ENCODE measurements at places on chromosomes 12 and 14.

- H3K36me3 ChIP-seq, result no peaks in the 10 kb centered on the region
- H3K4me3 ChIP-seq, result no peak overlapping the region
- no peak for DNase-seq
- no peak overlapping the region for H3K27ac ChIP-seq
- no peaks in the 10 kb centered on the region for H3K27me3 ChIP-seq
These were observed 3.9 kb upstream of the TCHP start for GRCh38 chr12:109896188-109896587.

- H3K4me3 ChIP-seq, result no peak overlapping the region
- no peaks in the 10 kb centered on the region for H3K36me3 ChIP-seq
- H3K27me3 ChIP-seq, result peaks cover 10% of the 10 kb centered on the region
- no peak for DNase-seq
- H3K27ac ChIP-seq, result no peak overlapping the region
These were observed 22.0 kb upstream of the TMEM106C start for GRCh38 chr12:47941475-47941780.

DNA sequence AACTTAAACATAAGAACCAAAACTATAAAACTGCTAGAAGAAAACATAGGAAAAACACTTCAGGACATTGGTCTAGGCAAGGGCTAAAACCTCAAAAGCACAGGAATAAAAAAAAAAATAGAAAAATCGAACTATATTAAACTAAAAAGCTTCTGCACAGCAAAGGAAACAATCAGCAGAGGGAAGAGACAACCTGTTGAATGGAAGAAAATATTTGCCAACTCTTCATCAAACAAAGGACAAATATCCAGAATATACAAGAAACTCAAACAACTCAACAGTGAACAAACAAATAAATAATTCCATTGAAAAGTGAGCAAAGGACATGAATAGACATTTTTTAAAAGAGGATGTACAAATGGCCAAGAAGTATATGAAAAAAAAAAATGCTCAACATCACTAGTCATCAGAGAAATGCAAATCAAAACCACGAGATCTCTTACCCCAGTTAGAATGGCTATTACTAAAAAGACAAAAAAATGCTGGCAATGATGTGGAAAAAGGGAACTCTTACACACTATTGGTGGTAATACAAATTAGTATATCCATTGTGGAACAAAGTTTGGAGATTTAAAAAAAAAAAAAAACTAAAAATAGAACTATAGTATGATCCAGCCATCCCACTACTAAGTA is 152.0 kb downstream of the NDUFA12 start:
- no peak for DNase-seq
- H3K36me3 ChIP-seq, result no peaks in the 10 kb centered on the region
- H3K4me3 ChIP-seq, result no peak overlapping the region
- H3K4me1 ChIP-seq, result peaks cover 5% of the 10 kb centered on the region
- peaks cover 5% of the 10 kb centered on the region for H3K27me3 ChIP-seq

DNA sequence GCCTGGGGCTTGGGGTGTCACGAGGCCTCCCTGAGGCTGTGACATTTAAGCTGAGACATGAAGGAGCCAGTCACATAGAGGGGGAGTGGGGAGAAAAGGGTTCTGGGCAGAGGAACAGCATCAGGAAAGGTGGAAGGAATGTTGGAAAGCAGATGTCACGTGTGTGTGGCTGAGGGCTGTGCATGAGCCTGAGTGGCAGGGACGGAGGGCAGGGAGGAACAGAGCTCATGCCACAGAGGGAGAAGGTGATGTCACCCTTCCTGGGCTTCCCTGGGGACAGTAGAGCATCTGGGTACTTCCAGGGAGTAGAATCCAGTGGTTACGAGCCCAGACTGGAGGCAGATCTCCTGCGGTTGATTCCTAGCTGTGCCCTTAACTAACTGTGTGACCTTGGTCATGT is 32.0 kb upstream of the JDP2 start:
- no peaks in the 10 kb centered on the region for H3K27me3 ChIP-seq
- no peak overlapping the region for H3K4me3 ChIP-seq
- H3K4me1 ChIP-seq, result peaks cover 8% of the 10 kb centered on the region
- H3K27ac ChIP-seq, result no peak overlapping the region
- DNase-seq, result no peak
- H3K36me3 ChIP-seq, result no peaks in the 10 kb centered on the region

- no peak for DNase-seq
- H3K4me3 ChIP-seq, result no peak overlapping the region
- no peaks in the 10 kb centered on the region for H3K27me3 ChIP-seq
- H3K36me3 ChIP-seq, result peaks cover 24% of the 10 kb centered on the region
- peaks cover 32% of the 10 kb centered on the region for H3K4me1 ChIP-seq
These were observed 4.7 kb downstream of the MTERF2 start for GRCh38 chr12:106982229-106982628.

- no peak overlapping the region for H3K27ac ChIP-seq
- peaks cover 17% of the 10 kb centered on the region for H3K4me1 ChIP-seq
- H3K36me3 ChIP-seq, result no peaks in the 10 kb centered on the region
- H3K4me3 ChIP-seq, result no peak overlapping the region
- no peaks in the 10 kb centered on the region for H3K27me3 ChIP-seq
- no peak for DNase-seq
These were observed 71.8 kb upstream of the NAP1L1 start for GRCh38 chr12:76156314-76156713.

DNA sequence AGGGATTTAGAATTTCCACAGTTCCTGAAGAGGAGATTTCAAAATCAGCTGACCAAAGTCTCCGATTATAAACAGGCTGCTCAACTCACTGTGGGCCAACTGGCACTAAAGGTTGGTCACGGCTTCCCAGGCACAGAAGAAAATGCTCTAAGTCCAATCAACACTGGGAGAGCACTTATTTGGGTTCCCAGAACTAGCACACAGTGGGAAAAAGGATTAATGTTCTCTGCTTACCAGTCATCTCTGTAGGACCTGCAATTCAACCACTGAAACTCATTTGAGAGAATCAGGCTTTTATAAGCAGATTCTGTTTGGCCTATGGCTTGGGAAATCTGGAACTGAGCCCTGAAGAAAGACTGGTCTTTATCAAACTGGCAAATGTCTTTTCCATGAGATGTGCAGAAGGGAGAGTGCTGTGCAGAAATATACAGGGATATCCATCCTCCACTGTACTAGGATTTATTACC is 49.4 kb downstream of the ABCC9 start:
- no peaks in the 10 kb centered on the region for H3K4me1 ChIP-seq
- peaks cover 4% of the 10 kb centered on the region for H3K27me3 ChIP-seq
- no peak overlapping the region for H3K4me3 ChIP-seq
- DNase-seq, result no peak

- no peak for DNase-seq
- no peak overlapping the region for H3K4me3 ChIP-seq
- peaks cover 9% of the 10 kb centered on the region for H3K4me1 ChIP-seq
- H3K27me3 ChIP-seq, result no peaks in the 10 kb centered on the region
- no peak overlapping the region for H3K27ac ChIP-seq
These were observed 130.3 kb downstream of the CEP83 start for GRCh38 chr12:94329366-94329765.

DNA sequence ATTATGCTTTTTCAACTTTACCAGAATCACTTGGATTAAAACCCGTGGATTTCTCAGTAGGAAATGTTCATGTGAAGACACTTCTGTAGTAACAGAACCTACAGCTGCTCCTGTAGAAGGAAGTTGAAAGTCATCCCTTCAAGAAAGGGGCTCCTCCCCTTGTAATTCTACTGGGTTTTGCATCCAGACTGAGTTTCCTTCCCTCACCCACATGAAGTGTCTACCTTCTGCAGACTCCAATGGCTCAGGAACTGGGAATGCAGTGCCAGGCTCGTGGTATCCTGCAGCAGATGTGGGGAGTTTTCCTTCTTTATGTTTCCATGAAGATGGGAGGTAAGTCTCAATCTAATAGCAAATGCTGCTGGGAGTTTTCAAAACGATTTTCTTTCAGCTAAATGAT is 7.9 kb upstream of the OR10G2 start:
- H3K27ac ChIP-seq, result peak overlapping the region; percentile 59
- H3K36me3 ChIP-seq, result no peaks in the 10 kb centered on the region
- H3K4me1 ChIP-seq, result peaks cover 3% of the 10 kb centered on the region
- peaks cover 3% of the 10 kb centered on the region for H3K27me3 ChIP-seq
- peak overlapping the region; percentile 46 for H3K4me3 ChIP-seq

GRCh38 chr12:13339538-13339937 is 143.0 kb downstream of the EMP1 start:
- DNase-seq, result no peak
- H3K27ac ChIP-seq, result no peak overlapping the region
- no peaks in the 10 kb centered on the region for H3K4me1 ChIP-seq
- no peaks in the 10 kb centered on the region for H3K36me3 ChIP-seq
- no peak overlapping the region for H3K4me3 ChIP-seq
- peaks cover 10% of the 10 kb centered on the region for H3K27me3 ChIP-seq

- H3K27me3 ChIP-seq, result no peaks in the 10 kb centered on the region
- H3K36me3 ChIP-seq, result peaks cover 43% of the 10 kb centered on the region
- DNase-seq, result no peak
- H3K4me1 ChIP-seq, result peaks cover 62% of the 10 kb centered on the region
- no peak overlapping the region for H3K4me3 ChIP-seq
- no peak overlapping the region for H3K27ac ChIP-seq
These were observed 37.5 kb downstream of the GNG2 start for GRCh38 chr14:51897791-51898355.

- H3K4me3 ChIP-seq, result no peak overlapping the region
- DNase-seq, result no peak
- no peak overlapping the region for H3K27ac ChIP-seq
These were observed 106.1 kb downstream of the PAX9 start for GRCh38 chr14:36767603-36768281.

- no peak overlapping the region for H3K27ac ChIP-seq
- H3K27me3 ChIP-seq, result peaks cover 6% of the 10 kb centered on the region
- DNase-seq, result no peak
- no peaks in the 10 kb centered on the region for H3K36me3 ChIP-seq
- H3K4me1 ChIP-seq, result peaks cover 3% of the 10 kb centered on the region
These were observed 31.0 kb upstream of the PTCSC3 start for GRCh38 chr14:36207500-36207899.

DNA sequence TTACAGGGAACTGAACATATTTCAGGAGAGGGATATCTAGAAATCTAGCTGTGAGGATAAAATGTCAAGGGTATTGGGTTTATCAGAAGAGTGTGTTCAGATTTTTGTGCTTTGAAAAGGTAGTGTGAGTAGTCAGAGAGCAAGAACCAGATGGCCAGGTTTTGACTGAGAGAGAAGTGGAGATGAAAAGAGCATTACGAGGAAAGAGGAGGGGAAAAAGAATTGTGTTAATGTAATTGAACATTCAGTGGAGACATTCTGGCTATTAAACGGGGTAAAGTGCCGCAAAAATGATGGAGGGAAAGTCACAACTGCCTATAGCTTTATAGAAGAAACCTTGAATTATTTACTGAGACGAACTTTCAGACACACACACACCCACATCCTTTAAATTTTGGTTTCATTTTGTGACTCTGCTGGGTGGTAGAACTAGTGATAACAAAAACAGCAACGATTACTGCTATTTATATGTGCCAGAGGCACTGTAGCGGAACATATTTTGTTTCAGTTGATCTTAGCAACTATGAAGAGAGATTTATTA is 213.6 kb downstream of the ERC1 start:
- DNase-seq, result peak; percentile 18
- no peaks in the 10 kb centered on the region for H3K27me3 ChIP-seq
- peaks cover 9% of the 10 kb centered on the region for H3K4me1 ChIP-seq

DNA sequence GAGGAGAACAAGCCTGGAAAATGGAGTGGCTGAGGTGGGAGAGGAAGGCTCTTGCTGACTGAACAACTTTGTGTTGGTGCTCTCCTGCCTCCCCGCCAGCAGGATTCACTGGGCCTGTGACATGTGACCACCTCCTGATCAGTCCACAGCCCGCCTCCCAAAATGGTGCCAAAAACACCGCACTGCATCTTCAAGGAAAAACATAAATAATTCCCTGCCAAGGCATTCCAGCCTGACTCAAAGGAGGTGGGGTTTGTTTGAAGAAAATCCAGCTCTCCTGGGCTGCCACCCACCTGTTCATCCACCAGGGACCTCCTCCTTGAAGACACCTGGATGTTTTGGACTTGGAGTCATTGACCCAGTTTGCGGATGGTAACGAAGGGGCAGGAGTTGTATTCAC is 83.8 kb upstream of the PIWIL1 start:
- no peaks in the 10 kb centered on the region for H3K27me3 ChIP-seq
- DNase-seq, result no peak
- no peak overlapping the region for H3K4me3 ChIP-seq
- no peak overlapping the region for H3K27ac ChIP-seq
- H3K36me3 ChIP-seq, result no peaks in the 10 kb centered on the region

GRCh38 chr12:1836854-1837421 is 16.6 kb downstream of the LRTM2 start:
- no peak overlapping the region for H3K27ac ChIP-seq
- no peak for DNase-seq
- H3K4me3 ChIP-seq, result no peak overlapping the region
- H3K27me3 ChIP-seq, result peaks cover 5% of the 10 kb centered on the region

- no peak overlapping the region for H3K4me3 ChIP-seq
These were observed 138.5 kb downstream of the ESRRB start for GRCh38 chr14:76514213-76514998.

- H3K27me3 ChIP-seq, result no peaks in the 10 kb centered on the region
- no peak overlapping the region for H3K4me3 ChIP-seq
- H3K27ac ChIP-seq, result no peak overlapping the region
- H3K4me1 ChIP-seq, result peaks cover 31% of the 10 kb centered on the region
- H3K36me3 ChIP-seq, result no peaks in the 10 kb centered on the region
These were observed 35.5 kb upstream of the SOCS2 start for GRCh38 chr12:93536766-93537488.

GRCh38 chr12:62934239-62934798 is 631 bp downstream of the PPM1H start:
- DNase-seq, result peak; percentile 25
- H3K27me3 ChIP-seq, result peaks cover 38% of the 10 kb centered on the region
- no peaks in the 10 kb centered on the region for H3K36me3 ChIP-seq

DNA sequence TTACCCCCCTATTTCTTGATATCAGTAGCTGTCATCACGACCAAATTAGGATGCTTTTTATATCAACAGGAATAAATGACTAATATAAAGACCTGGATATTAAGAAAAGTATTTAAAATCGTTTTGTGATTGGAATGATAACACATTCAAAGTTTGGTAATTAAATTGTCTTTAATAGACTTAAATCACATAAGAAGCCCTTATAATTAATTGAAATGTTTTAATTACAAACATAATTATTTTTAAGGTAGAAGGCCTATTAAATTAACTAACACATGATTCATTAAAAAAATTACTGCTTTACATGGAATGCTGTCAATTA is 412.4 kb downstream of the FUT8 start:
- no peak overlapping the region for H3K27ac ChIP-seq
- no peak for DNase-seq
- H3K4me1 ChIP-seq, result peaks cover 5% of the 10 kb centered on the region
- H3K27me3 ChIP-seq, result no peaks in the 10 kb centered on the region
- H3K36me3 ChIP-seq, result no peaks in the 10 kb centered on the region

GRCh38 chr12:111024205-111024801 is 103.9 kb upstream of the MYL2 start:
- peaks cover 3% of the 10 kb centered on the region for H3K27me3 ChIP-seq
- H3K36me3 ChIP-seq, result no peaks in the 10 kb centered on the region
- H3K27ac ChIP-seq, result no peak overlapping the region
- no peaks in the 10 kb centered on the region for H3K4me1 ChIP-seq
- DNase-seq, result peak; percentile 68
- H3K4me3 ChIP-seq, result no peak overlapping the region

GRCh38 chr12:45329238-45329637 is 113.3 kb downstream of the ANO6 start:
- H3K27me3 ChIP-seq, result no peaks in the 10 kb centered on the region
- H3K36me3 ChIP-seq, result peaks cover 11% of the 10 kb centered on the region
- no peak overlapping the region for H3K4me3 ChIP-seq
- no peak for DNase-seq
- no peak overlapping the region for H3K27ac ChIP-seq
- H3K4me1 ChIP-seq, result peaks cover 8% of the 10 kb centered on the region

- no peak overlapping the region for H3K27ac ChIP-seq
- H3K4me3 ChIP-seq, result no peak overlapping the region
- peaks cover 3% of the 10 kb centered on the region for H3K27me3 ChIP-seq
- no peak for DNase-seq
- no peaks in the 10 kb centered on the region for H3K4me1 ChIP-seq
These were observed 91.7 kb upstream of the RASSF8 start for GRCh38 chr12:25866586-25867378.
